ENCODE measurements at places on chromosomes 3 and 15.
A peak's percentile ranks its signal among the peaks of the same experiment; 100 is the strongest.

GRCh38 chr15:80710635-80711554 lies 15.8 kb downstream of the ABHD17C start:
- no peak for DNase-seq

GRCh38 chr3:57078344-57078634 lies 17.8 kb downstream of the SPATA12 start:
- DNase-seq, result peak; percentile 12

DNA sequence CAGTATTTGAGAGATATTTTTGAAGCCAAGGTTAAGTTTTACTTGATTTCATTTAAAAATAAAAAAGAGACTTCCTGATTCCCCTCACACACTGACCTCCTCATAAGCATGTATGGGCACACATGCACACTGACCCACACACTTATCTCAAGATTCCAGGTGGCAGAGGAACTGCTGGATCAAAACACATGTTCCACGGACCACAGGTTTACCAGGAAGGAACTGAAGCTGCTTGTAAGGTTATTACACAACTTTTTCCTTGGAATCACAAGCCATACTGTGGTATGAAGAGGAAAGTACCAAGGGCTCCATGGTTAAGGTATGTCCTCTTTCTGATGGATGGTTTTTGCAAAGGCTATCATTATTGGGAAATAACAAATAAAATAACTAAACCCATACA lies 7.5 kb downstream of the CLDN1 start:
- DNase-seq, result no peak

GRCh38 chr15:63380151-63380807 lies 1.4 kb downstream of the CA12 start:
- DNase-seq, result no peak

GRCh38 chr15:49462232-49462844 lies 39.3 kb downstream of the FGF7 start:
- no peak for DNase-seq

DNA sequence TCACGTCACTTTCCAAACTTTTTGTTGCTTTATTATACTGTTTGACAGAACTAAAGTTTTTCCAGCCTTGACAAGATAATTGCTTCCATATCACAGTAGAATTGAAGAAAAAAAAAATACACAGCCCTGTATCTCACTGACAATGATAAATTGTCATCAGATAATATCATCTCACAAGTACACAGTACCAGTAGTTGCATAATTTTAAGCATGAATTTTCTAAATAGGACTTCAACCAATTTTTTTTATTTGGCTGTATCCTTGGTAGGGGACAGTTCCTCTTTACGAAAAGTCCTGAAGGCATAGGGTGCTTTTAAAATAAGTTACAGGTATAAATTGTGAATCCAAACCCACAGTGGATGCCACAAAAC lies 230.7 kb downstream of the ATP8B4 start:
- no peak for DNase-seq
